Adipose tissue (tissue), 3 donors: ENCODE measurements at places on chromosomes 2 and 18. TPM values are rescaled to one million over a fixed set of nuclear protein-coding genes. Genes with fewer than 3 reads are reported as not detected.

Gene ITGB6
- polyA plus RNA-seq = not detected

Gene PCGF1
- polyA plus RNA-seq = 22.5 TPM

Gene ITGA6
- polyA plus RNA-seq = 10.7 TPM

Gene EGR4
- 0.05 TPM for polyA plus RNA-seq

Gene KIAA1328
- 2.9 TPM for polyA plus RNA-seq

Gene CNOT9
- 9.1 TPM for polyA plus RNA-seq

Gene TUBA4B
- polyA plus RNA-seq = not detected

Gene FBXO41
- polyA plus RNA-seq = 0.51 TPM

Gene RBMS1
- 67.0 TPM for polyA plus RNA-seq

Gene L3MBTL4
- polyA plus RNA-seq = 1.7 TPM

Gene GCG
- polyA plus RNA-seq = not detected

Gene ALPP
- polyA plus RNA-seq = not detected

Gene DQX1
- not detected for polyA plus RNA-seq

Gene ZAP70
- polyA plus RNA-seq = 3.0 TPM

Gene MYO1B
- polyA plus RNA-seq = 18.4 TPM

Gene SERPINB5
- not detected for polyA plus RNA-seq

Gene OSR1
- polyA plus RNA-seq = 24.6 TPM

Gene PROKR1
- 0.02 TPM for polyA plus RNA-seq

Gene TMEM200C
- polyA plus RNA-seq = 0.01 TPM

Gene CHST10
- 2.7 TPM for polyA plus RNA-seq

Gene BBS5
- polyA plus RNA-seq = 3.6 TPM

Gene LGALSL
- 6.4 TPM for polyA plus RNA-seq

Gene SEMA4F
- polyA plus RNA-seq = 3.5 TPM

Gene UGT1A10
- not detected for polyA plus RNA-seq

Gene FOXI3
- not detected for polyA plus RNA-seq

Gene ALKAL2
- 16.4 TPM for polyA plus RNA-seq

Gene PNO1
- polyA plus RNA-seq = 13.0 TPM
